ENCODE measurements at places on chromosomes 4 and X. TPM values are rescaled to one million over a fixed set of nuclear protein-coding genes. Genes with fewer than 3 reads are reported as not detected.

TMPRSS11F gene
- total RNA-seq = not detected

DNA sequence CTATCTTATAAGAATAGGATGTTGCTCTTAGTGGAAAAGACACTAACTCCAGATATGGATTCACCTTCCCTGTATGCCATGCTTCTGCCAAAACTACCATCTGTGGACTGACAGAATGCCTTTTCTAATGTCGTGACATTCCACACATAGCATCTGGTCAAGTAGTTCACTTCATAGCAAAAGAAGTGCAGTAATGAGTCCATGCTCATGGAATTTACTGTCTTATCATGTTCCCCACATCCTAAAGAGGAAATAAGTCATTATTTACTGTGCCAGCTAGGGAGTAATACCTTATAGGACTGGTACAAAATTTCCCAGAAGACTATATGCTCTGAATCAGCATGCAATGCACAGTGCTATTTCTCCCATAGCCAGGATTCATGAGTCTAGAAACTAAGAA lies 562.4 kb downstream of the TLL1 start:
- DNase-seq = no peak

SOX3 gene
- not detected for total RNA-seq

ELF4 gene
- 11.3 TPM for total RNA-seq

DNA sequence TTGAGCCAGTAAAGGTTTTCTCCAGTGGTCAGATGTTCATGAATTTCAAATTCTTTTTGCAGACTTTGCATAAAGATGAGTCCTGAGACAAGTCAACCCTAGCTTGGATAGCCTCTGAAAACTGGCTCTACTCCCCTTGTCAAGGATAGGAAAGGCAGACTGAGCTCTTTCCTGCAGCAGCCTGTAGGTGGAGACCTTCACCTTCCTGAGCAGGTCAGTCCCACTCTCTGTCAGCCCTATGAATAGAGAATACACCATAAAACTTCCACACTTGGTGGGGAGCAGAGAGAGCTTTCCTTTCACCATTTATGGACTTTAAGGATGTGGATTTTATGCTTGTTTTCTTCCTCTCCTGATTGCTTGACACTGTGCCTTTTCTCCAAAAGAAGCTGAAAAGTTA lies 41.9 kb downstream of the PCDH19 start:
- no peak for DNase-seq

- DNase-seq = no peak
Observed at GRCh38 chr4:105162123-105162796, 15.6 kb downstream of the TET2 start.

DNA sequence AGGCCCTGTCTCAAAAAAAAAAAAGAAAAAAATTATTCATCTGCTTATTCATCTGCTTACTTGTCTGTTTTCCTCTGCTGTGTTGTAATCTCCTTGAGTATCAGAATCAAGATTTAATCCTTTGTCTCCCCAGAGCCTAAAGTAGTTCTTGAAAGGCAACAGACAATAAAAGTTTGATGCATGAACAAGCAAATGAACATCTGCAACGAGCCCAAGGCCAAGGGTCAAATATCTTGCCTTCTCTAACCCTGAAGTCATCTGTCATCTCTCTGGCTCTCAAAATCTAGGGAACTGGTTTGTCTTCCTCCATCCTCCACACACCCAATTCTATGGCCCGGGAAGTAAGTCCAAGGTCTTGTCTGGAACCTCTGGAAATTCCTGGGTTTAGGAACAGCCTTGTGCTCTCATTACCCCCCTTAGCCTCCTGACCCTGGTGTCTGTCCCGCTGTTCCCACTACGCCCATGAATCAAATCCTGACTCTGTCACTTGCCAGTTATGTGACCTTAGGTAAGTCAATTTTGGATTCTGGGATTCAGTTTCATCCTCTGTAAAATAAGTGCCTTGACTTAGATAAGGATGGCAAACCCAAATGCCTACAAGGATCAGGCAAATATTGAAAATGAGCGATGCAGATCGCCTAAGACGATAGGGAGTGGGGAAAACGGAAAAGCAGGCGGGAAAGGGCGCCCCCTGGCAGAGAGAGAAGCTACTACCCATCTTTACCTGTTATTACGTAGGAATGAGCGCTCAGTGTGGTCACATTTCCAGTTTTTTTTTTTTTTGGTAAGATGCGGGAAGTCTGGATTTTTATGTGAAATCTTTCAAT lies 102.7 kb upstream of the DHX15 start:
- no peak for DNase-seq

- no peak for DNase-seq
Observed at GRCh38 chr4:171928336-171928735, 115.1 kb downstream of the GALNTL6 start.

DNA sequence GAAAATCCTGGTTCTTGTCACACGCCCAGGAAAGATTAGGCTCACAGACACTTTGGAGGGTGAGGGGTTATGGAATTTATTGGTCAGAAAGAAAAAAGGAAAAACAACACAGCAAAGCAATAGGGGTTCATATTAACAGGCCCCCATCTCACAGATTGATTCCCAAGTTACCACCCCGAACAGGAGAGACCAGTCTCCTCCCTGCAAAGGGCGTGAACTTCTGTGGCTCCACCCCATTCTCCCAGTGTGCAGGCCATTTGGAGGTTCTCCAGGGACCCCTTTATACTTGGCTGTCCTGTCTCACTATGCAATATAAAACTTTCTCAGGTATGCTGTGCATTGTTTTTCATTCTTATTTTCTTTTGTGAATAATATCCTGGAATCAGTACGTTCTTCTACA lies 7.4 kb downstream of the FGF2 start:
- DNase-seq = no peak

NAP1L3 gene
- 25.2 TPM for total RNA-seq

DNA sequence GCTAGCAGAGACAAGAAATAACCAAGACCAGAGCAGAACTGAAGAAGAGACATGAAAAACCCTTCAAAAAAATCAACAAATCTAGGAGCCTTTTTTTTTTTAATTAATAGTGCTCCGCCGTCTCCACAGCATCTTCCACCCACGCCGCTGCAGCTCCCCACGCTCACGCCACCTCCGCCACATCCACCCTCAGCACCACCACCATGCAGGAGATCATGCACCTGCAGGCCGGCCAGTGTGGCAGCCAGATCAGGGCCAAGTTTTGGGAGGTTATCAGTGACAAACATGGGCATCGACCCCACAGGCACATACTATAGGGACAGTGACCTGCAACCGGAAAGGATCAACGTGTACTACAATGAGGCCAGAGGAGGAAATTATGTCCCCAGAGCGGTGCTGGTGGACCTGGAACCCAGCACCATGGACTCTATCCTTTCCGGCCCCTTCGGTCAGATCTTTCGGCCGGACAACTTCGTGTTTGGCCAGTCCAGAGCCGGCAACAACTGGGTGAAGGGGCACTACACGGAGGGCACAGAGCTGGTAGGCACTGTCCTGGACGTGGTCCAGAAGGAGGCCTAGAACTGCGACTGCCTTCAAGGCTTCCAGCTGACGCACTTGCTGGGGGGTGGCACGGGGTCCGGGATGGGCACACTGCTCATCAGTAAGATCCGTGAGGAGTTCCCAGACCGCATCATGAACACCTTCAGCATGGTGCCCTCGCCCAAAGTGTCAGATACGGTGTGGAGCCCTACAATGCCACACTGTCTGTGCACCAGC lies 171.2 kb downstream of the THOC2 start:
- DNase-seq = no peak

DNA sequence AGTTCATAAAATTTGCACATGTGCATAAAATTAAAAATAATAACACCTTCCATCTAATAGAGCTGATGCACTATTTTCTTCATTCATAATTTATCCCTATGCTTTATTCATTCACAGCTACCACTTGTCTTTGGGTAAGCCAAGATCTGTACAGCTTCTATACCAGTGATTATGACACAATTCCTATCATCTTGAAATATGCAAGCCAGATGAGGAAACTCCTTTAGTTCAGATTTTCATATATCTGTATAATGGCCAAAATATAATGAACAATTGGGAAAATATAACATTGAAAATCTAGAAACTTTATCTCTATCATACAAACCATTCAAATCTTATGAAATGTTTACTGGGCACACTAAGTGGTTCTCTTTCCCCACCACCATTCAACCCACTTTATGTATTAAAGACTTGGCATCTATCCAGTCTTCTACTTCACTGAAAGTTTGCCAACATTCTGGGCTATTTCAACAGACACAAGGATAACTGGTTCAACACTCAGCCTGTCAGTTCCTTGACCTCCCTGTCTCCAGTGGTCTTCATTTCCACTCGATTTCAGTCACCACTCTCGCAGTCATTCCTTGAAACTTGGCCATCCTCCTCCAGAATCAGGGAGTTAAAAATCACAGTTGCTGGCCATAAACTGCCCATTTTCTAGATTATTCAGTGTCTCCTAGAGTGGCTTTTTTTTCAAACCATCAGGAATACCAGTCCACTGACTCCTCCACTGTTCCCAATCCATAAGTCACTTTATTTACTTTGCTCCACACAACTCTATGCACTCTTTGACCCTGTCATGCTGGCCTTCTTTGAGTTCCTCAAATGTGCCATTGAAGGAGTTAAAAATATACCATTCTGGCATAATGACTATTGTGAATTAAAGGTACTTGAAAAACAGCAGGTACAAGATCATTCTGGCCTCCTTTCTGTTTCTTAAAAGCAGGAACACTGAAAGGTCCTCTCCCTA lies 85.5 kb downstream of the CAMK2D start:
- DNase-seq = no peak

DNA sequence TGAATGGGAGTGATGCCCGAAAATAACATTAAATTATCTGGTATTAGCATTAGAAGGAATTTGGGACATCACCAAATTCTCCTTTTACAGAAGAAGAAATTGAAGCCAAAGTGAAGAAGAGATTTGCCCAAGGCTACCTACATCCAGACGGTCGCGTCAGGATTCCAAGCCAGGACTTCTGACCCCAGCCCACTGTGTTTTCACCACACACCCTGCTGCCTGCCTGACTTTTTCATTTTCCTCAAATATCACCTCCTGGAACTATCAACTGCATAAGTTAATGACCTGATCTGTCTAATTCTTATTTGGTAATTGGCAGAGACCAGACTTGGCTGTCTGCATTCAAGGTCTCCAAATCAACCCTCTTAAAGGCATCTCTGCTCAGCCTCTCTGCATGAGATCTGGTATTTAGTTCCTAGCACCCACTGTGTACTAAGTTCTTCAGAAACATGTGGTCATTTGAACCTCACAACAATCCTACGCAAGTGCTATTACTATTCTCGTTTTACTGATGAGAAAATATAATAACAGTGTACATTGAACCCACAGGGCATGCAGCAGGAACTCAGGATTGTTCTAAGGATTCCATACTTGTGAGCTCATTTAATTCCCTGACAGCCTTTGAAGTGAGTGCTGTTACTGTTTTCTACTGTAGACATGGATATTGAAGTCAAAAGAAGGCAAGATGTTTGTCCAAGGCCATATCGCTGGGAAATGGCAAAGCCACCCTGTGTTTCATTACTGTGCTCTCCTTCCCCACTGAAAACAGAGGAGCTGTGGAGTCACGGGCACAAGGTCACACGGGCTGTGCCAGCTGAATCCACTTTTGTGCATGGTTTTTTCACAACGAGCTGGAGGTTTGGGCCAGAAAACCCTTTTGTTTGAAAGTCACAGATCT lies 195.2 kb upstream of the C1QTNF7 start:
- no peak for DNase-seq

PLP1 gene
- total RNA-seq = 68.2 TPM

DNA sequence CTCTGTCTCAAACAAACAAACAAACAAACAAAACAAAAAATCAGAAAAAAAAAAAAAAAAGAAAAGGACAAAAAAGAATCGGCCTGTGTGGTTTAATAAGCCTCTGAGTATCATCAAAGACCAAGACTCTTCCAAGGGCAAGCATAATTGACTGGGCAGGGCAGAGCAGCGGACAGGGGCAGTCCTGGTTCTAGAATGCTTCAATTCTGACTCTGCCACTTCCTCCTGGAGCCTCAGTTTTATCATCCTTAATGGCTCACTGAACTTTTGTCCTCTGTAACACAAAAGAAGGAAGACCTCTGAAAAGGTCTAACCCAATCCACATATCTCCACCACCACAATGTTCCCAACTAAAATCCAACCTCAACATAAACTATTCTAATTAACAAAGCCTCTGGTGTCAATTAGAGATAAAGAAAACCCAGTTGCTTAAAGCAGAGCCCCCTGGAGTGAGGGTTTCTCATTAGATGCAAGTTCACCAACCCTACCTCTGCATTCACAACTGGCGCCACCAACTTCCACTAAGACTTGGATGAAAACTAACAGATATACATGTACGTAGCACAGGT lies 51.7 kb downstream of the TBC1D9 start:
- no peak for DNase-seq

GRCh38 chr4:173522951-173523395 lies 7.1 kb downstream of the HAND2 start:
- no peak for DNase-seq

Data from urinary bladder (tissue), 4 donors.